ENCODE measurements at places on chromosomes 3 and 15. TPM values are rescaled to one million over a fixed set of nuclear protein-coding genes. Genes with fewer than 3 reads are reported as not detected.

Gene PAK6
- not detected for polyA plus RNA-seq

Gene DNAJA4
- polyA plus RNA-seq = 65.5 TPM

Gene CPN2
- not detected for polyA plus RNA-seq

Gene GOLGA6L7
- polyA plus RNA-seq = not detected

Gene FOXB1
- polyA plus RNA-seq = not detected

Gene LRRC2
- 1.6 TPM for polyA plus RNA-seq

Gene KIF23
- 0.38 TPM for polyA plus RNA-seq

Gene MINDY2
- polyA plus RNA-seq = 39.7 TPM

Gene XPC
- polyA plus RNA-seq = 11.1 TPM

Gene SORD
- polyA plus RNA-seq = 3.5 TPM

Gene GATM
- 23.8 TPM for polyA plus RNA-seq

Gene SLC49A4
- 49.3 TPM for polyA plus RNA-seq

Gene CCDC12
- 33.3 TPM for polyA plus RNA-seq

Gene GOLGA6L9
- 2.7 TPM for polyA plus RNA-seq

Gene CLRN1
- not detected for polyA plus RNA-seq

Gene ZNF385D
- 191 TPM for polyA plus RNA-seq

Gene GREM1
- not detected for polyA plus RNA-seq

Gene PPP1R14D
- not detected for polyA plus RNA-seq

Gene IQCF5
- polyA plus RNA-seq = not detected

Gene PAK2
- polyA plus RNA-seq = 9.3 TPM

Gene RASGRP1
- 12.9 TPM for polyA plus RNA-seq

Gene CPEB1
- 49.0 TPM for polyA plus RNA-seq

Gene ROBO1
- 8.3 TPM for polyA plus RNA-seq

Measured in Purkinje cell (primary cell).